Activated CD4-positive, alpha-beta memory T cell treated with anti-CD3 and anti-CD28 coated beads for 36 hours (primary cell): ENCODE measurements at places on chromosomes 2 and 18. TPM values are rescaled to one million over a fixed set of nuclear protein-coding genes. Genes with fewer than 3 reads are reported as not detected.

DNA sequence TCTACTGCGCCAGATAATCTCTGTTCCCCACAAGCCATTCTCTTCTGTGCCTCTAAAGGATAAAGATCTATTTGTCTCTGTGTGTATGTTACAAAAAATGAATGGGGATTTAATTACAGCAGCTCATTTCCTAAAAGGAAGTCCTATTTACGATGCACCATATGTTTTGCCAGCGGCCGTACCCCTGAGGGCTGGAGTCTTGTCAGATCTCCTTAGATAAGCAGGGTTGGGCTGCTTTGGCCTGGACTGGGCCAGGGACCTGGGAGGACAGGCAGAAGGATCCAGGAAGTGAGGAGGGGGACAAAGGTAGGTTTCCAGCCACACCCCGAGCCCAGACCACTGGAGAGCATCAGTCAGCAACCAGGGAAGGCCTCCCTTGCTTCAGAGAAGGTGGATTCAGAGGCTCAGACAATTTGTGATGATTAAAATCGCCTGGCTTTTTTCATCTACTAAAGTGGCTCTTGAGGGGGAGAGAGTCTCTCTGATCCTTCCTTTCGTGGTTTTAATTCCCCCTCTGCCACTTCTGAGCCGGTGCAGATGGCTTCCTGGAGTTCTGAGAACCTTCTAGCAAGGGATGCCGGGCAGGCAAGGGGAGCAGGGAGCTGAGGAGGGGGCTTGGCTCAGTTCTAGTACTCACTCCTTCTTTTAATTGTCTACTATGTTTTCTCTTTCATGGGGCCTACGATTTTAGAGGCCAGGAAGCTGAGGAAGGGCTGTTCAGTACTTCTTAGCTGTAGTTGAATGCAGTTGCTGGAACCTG, 42.1 kb downstream of the MYCN start:
- H3K27me3 ChIP-seq, result no peaks in the 10 kb centered on the region
- H3K4me3 ChIP-seq, result no peak overlapping the region
- DNase-seq, result no peak
- H3K4me1 ChIP-seq, result no peaks in the 10 kb centered on the region
- no peak overlapping the region for H3K27ac ChIP-seq

GRCh38 chr2:213214209-213214608, 62.8 kb upstream of the IKZF2 start:
- H3K27ac ChIP-seq, result no peak overlapping the region
- H3K36me3 ChIP-seq, result no peaks in the 10 kb centered on the region
- no peaks in the 10 kb centered on the region for H3K4me1 ChIP-seq
- H3K4me3 ChIP-seq, result no peak overlapping the region
- no peak for DNase-seq

- H3K4me3 ChIP-seq, result no peak overlapping the region
- H3K4me1 ChIP-seq, result no peaks in the 10 kb centered on the region
- no peak overlapping the region for H3K27ac ChIP-seq
- no peaks in the 10 kb centered on the region for H3K36me3 ChIP-seq
- no peak for DNase-seq
Observed at GRCh38 chr2:122966461-122966860, 1058.6 kb upstream of the CNTNAP5 start.

Gene PAX8
- 2.6 TPM for total RNA-seq
